ENCODE measurements at places on chromosomes 2 and 18.

- DNase-seq = peak; percentile 78
These were observed 22.3 kb downstream of the ATP8B1 start for GRCh38 chr18:57780706-57781347.

DNA sequence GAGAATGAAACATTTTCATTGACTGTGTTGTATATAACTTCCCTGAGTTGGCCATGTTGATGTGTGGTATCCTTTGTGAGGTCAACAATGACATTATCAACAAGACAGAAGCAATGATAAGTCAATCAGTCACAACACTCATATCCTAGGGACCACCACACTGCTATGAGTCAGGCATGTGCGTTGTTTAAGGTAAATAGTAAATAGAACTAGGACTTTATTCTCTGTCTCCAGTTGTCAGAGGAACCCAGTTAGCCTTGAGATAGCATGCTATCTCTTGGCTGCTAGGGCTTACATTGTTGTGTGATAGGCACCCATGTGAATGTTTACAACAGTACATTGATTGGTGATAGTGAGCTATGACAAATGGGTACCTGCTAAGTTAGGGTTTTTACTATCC, 37.3 kb downstream of the GPD2 start:
- DNase-seq = no peak

- no peak for DNase-seq
These were observed 6.6 kb downstream of the D2HGDH start for GRCh38 chr2:241741016-241741415.

DNA sequence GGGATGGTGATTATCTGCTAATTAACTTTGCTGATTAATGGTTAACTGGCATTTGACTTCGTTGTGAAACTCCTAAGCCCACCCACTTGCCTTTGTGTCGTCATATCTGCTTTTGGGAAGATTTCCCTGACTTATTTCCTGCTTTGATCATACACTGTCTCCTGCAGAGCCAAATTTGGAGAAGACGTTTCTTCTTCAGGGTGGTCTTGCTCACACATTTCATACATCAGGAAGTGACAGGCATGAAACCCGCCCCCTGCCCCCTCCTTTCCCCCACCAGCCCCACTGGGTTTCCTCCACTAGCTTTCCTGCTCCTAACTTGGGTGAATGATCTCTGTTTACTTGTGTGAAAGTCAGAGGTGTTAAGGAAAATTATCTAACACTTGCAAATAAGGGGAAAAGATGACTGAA, 300.1 kb downstream of the TSN start:
- no peak for DNase-seq

DNA sequence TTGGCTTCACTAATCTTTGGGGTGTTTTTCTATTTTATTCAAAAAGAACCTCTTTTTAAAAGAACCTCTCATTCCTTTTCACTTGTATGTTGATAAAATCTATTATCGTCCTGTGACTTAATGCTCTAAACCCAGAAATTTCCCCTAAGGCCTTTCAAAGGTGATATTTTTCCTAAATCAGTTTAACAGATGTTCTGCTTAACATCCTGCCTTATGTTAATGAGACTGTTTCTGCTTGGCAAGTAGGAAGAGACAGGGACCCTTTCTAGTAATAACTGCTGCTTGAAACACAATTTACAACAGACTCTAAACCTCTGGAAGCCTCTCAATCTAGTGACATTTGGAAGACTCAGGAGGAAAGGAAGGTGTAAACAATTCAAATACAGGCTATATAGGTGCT, 128.8 kb downstream of the KCNJ3 start:
- DNase-seq = no peak

DNA sequence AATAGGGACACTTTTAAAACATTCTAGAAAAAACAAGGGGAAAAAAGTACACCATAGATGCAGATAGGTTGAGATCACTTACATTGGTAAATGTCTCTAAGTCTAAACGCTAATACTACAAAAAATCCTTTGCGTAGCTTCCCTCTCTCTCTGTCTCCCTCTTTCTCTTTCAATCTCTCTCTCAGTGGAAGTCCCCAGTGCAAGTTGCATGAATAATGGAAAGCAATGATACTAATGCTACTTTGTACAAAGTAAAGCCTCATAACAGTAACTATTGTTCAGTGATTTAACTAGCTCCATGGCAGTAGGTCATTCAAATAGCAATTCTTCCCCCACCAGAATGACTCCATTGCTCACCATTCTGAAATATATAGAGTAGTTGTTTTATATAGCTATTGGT, 12.8 kb downstream of the MEIS1 start:
- no peak for DNase-seq

DNA sequence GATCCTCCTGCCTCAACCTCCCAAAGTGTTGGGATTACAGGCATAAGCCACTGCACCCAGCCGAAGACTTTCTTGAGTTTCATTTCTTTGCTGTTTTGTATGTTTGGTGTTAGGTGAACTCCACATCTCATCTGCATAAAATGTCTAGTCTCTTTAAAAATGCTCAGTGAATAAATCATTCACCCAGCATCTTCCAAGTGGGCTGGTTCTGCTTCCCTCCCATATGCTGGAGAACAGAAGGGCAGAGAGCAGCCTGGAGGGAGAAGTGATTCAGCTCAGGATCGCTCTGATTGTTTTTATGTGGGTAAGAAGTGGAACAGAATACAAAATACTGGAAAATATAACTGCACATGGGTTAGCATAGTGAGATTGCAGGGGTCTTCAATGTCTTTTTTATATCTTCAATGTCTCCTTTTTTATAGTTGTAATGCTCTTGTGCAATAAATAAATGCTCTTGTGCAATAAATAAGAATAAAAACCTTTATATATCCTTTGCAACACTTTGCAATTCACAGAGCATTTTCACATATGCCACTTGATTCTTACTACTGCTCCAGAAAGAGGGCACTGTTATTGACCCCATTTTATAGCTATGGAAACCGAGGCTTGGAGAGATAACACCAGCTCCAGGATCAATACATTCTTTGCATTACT, 253.0 kb upstream of the NCKAP5 start:
- no peak for DNase-seq

DNA sequence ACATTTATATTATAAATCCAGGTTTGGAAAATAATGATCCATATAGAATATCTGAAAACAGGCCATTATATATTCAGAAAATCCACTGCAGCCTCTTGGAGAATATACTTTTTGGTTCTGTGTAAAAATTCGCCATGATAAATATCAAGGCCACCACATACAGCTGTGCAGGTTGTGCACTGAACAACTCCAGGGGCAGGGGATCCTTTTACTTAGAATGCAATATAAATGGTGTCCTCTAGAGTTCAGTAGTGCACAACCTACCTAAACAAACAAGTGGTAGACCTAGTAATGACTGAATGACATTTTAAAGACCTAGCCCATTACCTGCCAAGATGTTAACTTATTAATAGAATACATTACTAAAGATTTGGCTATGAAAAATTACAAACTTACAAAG, 22.4 kb downstream of the MOGAT1 start:
- DNase-seq = no peak

- no peak for DNase-seq
These were observed 41.7 kb downstream of the PRKRA start for GRCh38 chr2:178409261-178409660.

DNA sequence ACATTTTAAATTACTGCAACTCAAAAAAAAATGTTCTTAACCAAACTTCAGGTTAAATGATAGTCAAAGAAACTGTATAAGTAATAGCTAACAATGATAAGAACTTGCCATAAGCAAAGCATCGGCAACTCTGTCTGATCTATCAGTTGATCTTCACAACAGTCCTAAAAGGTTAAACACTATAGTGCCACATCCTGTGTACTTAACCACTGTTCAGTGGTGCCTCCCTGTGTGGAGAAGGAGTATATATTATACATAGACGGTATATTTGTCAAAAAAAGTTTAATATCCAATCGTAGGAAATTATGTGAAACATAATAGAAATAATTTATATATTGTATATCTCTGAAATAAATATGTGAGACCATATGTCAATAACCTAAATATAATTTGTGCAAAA, 13.0 kb downstream of the DTNA start:
- no peak for DNase-seq

- no peak for DNase-seq
These were observed 66.7 kb downstream of the COPS8 start for GRCh38 chr2:237152361-237152760.

DNA sequence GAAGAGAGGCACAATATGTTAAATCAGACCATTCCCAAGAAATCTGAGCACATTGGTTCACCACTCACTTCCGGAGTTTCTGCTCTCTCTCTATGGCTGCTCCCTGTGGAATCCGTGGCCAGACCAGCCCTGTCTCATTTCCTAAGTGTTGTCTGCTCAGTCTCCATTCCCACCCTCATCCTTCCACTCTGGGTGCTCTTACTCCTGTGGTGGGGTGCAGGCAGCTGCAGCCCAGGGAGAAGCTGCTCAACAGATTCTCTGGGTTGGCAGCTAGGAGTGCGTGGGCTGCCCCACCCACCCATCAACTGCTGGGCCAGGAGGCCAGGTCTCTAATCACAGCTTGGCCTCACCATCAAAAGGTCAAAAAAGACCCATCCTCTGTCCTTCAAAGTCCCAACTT, 98.3 kb downstream of the ARL4C start:
- no peak for DNase-seq

GRCh38 chr2:17830053-17831034, 14.1 kb downstream of the MSGN1 start:
- DNase-seq = peak; percentile 20

DNA sequence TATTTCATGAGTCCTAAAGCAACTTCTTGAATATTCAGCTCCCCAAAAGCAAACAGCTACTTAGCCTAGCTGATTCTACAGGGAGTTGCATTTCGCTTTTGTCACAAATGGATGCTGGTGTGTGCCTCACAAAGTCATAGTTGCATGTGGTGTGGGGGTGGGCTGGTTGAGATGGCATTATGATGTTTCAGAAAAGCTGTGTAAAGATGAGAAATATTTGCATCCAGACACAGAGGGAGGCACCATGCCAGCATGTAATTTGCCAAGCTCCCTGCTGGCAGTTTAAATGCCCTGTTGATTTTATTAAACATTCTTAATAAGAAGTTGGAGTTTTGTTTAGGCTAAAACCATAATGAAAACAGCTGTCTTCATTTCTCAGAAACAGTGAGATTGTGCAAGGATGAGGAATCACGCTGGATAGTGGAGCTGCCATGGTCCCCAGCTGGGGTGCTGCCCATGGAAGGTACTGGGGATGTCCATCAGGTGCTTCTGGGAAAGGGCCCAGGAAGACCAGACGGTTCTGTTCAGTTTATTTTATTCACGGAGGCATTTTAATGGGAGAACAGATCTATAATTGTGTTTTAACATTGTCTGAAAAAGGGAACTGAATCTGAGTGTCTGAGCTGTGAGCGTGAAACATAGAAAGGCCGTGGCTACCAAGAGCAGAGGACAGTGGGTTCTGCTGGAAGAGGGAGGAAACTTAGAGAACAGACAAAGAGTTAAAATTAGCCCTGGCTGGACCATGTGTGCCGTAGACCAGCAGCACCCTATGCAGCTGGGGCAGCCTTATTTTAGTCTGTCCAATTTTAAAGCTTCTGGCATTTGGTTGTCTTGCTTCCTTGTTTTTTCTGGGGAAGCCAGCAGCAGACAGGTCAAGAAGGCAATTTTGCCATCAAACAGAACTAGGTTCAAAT, 177.1 kb downstream of the FAM210A start:
- no peak for DNase-seq

DNA sequence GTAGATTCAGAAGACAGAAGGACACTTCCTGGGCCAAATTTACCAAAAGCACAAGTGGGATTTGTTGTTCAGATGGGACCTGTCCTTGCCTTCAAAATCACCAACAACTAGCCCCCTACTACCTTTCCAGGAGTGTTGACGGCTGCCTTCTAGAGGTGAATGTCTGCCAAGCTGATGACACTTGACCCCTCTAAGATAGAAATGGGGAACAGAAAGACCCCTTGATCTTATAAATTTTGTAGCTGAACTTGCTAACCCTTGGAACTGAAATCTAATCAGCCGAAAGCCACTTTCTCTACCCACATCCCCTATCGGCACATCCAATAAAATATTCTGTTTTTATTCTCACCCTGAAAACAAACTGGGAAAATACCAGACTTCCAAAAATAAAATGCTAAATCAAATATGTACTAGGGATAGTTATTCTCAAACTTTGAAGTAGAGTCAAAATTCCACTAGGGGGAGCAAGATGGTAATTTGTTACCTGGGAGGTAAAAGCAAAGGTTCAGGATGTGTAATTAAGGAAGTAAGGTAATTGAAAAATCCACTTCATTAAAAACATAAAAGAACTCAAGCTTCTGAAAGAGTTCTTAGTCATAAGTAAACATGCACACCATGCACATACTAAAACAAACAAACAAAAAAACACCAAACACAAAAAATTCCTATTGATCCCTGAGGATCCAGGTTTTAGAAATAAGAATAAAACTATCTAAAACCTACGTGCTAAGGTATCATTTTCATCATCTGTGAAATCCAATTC, 119.2 kb downstream of the ANKRD44 start:
- DNase-seq = no peak

DNA sequence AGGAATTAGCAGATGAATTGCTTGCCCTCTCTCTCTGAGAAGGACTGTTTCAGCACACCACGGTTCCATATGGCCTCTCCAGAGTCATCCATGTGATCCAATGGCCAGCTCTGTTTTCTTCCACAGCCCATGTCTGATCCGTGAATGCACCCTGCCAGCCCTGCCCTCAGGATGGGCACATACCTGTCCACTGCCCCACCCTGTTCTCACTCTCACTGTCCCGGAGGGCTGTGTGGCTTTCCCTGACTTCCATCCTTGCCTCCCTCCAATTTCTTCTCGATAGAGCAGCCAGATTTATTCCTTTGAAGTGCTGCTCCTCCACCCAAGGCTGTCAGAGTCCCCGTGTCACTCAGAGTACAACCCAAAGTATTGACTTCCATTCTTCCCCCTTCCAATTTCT, 343.1 kb downstream of the TGIF1 start:
- DNase-seq = no peak

GRCh38 chr18:61973273-61974115, 80.7 kb upstream of the RNF152 start:
- DNase-seq = no peak

DNA sequence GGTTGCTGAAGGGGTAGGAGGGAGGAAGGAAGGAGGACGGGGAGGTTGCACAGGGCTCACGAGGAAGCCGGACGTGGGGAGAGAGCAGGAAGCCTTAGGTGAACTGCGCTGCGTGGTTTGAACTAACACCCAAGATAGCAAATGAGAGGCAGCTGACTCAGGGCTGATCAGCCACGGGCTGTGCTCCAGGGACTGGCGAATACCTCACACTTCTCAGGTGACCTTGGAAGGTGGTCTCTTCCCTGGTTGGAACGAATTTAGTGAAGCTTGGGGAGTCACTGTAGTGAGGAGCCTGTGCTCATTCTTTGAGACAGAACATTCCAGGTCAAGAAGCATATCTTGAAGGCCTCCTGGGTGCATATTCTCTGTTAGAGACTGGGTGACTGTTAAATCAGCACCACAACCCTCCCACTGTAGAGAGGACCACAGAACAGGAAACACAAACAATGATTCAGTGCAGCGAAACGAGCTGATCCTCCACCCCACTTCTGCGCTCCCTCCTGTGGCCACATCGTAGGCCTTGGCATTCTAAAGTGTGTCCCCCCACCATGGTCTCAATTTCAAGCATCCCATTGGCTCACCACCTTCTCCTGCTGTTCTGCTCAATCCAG, 33.8 kb downstream of the TOGARAM2 start:
- no peak for DNase-seq

Data from AG04450 (cell line).